ENCODE measurements at places on chromosomes 2 and 18. TPM values are rescaled to one million over a fixed set of nuclear protein-coding genes. Genes with fewer than 3 reads are reported as not detected.

The PPP1R1C gene
- total RNA-seq = 2.6 TPM

The ZNF804A gene
- total RNA-seq = 2.2 TPM

The ASNSD1 gene
- total RNA-seq = 30.3 TPM

The HOXD8 gene
- not detected for total RNA-seq

DNA sequence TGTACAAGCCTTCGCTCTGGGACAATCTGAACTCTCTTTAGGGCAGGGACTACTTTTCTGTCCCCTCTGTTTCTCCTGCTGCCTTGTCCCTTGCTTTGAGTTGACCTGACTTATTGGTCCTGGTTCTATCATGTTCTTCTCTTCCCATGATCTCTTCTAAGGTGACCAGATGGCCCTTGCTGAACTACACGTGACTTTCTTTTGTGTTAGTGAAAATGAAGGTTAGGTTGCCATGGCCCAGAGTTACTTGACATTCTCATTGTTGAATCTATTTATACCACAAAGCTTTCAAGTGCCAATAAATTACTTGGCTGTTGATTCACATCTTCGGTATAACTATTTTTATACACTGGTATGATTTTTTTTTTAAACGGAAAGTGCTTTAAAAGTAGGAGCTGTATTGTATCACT is 24.4 kb downstream of the MRPL33 start:
- DNase-seq = no peak

GRCh38 chr2:37250869-37251740 is 19.6 kb downstream of the NDUFAF7 start:
- DNase-seq = no peak

- peak; percentile 96 for DNase-seq
Measured at GRCh38 chr2:46315103-46315890, 18.1 kb downstream of the EPAS1 start.

DNA sequence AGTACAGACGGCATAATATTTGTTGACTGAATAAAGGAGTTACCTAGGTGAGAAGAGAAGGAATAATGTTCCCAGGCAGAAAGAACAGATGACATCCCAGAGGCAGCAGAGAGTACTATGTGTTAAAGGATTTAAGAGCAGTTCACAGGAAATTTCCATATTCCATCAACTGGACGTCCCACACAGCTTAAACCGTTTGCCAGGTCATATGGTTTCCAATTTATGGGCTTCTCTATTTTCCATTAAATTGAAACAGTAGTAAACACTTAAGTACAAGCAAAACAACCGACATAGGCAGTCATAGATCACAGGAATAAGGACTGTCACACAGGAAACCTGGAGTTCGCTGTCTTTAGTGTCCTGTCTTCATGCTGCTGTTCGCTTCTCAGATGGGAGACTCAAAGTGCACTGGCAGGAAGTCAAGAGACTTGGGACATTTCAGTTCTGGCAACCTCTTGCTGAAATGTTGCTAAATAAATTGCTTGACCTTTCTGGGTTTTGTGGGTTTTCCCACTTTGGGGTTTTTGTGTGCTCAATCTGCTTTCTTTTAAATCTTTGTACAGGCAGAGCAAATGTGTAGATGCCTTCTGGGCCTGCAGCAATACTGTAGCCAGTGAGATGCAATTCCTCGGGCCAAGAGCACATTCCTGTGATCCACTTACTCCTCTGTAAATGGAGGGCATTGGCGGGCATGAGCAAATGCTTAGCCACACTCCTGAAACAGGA is 5.8 kb upstream of the PIEZO2 start:
- DNase-seq = no peak

All from Panc1 (cell line).